ENCODE measurements at places on chromosomes 13 and 19. TPM values are rescaled to one million over a fixed set of nuclear protein-coding genes. Genes with fewer than 3 reads are reported as not detected.

DNA sequence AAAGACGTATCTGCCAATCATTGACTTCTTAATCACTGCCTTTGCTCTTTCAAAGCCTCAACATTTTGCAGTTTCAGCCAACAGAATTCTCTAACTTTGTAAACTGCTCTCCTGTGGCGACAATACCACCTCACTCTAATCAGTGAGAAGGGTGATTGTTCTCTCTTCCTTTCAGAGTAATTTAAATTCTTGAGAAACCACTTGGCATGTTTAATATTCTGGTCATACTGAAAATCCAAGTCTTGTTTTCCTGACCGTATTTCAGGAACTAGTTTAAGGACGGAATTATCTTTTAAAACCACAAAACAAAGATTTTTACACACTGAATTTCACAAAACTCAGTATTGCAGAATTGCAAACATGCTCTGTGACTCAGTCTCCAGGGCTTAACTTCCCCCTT, 5.2 kb upstream of the CDC16 start:
- no peaks in the 10 kb centered on the region for H3K27me3 ChIP-seq
- no peaks in the 10 kb centered on the region for H3K36me3 ChIP-seq
- H3K4me1 ChIP-seq = peaks cover 10% of the 10 kb centered on the region
- no peak overlapping the region for H3K27ac ChIP-seq
- DNase-seq = no peak

GRCh38 chr13:26051231-26051656, 572 bp downstream of the SHISA2 start:
- H3K27me3 ChIP-seq = peaks cover 77% of the 10 kb centered on the region
- DNase-seq = peak; percentile 42
- no peaks in the 10 kb centered on the region for H3K36me3 ChIP-seq
- H3K27ac ChIP-seq = no peak overlapping the region

- no peaks in the 10 kb centered on the region for H3K4me1 ChIP-seq
- no peaks in the 10 kb centered on the region for H3K36me3 ChIP-seq
- no peak overlapping the region for H3K4me3 ChIP-seq
- no peak for DNase-seq
These were observed 20.2 kb upstream of the CD70 start for GRCh38 chr19:6610934-6611852.

PLEKHF1 gene
- total RNA-seq = 27.4 TPM

- H3K27me3 ChIP-seq = peaks cover 17% of the 10 kb centered on the region
- H3K4me3 ChIP-seq = no peak overlapping the region
- peak; percentile 72 for DNase-seq
- H3K36me3 ChIP-seq = no peaks in the 10 kb centered on the region
- H3K4me1 ChIP-seq = no peaks in the 10 kb centered on the region
- H3K27ac ChIP-seq = no peak overlapping the region
These were observed 16.1 kb downstream of the LGALS16 start for GRCh38 chr19:39671739-39672363.

ZNF737 gene
- 11.0 TPM for total RNA-seq

C19orf85 gene
- not detected for total RNA-seq

DNA sequence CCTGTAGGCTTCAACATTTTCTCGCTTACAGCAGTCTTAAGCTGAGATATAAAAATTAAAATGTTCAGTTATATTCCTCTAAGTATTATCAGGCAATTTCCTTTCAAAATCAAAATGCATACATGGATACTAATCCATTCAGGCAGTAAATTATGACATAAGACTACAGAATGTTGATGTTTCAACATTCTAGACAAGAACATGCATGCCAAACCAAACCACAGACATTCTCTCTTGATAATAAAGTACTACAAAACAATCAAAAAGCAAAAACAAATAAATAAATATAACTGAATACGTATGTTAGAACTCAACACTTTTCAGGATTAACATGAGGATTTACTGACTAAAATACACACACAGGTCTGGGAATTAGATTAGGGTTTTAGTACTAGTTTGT, 7.7 kb downstream of the DIS3 start:
- peaks cover 93% of the 10 kb centered on the region for H3K36me3 ChIP-seq
- H3K27me3 ChIP-seq = no peaks in the 10 kb centered on the region
- no peak overlapping the region for H3K4me3 ChIP-seq
- H3K27ac ChIP-seq = no peak overlapping the region
- DNase-seq = no peak

- H3K36me3 ChIP-seq = no peaks in the 10 kb centered on the region
- no peak for DNase-seq
- no peaks in the 10 kb centered on the region for H3K27me3 ChIP-seq
These were observed 252.6 kb upstream of the TSHZ3 start for GRCh38 chr19:31601855-31602254.

DNA sequence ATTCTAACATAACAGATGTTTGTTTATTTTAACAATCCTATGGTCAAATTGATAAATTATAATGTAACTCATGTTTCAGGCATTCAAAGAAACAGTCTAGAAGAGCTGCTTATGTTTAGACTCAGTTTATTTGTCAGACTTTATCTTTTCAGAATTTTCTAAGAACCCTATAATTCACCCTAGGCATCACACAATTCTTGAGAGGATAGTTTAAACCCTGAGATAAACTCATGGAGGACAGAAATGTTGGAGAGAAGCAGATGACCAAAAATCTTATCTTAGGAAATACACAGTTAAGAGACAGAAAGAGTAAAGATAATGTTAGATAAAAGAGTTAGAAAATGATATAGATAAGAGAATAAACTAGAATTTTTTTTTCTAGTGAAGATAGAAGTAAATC, 1185.7 kb upstream of the SLC10A2 start:
- H3K27me3 ChIP-seq = no peaks in the 10 kb centered on the region
- H3K4me3 ChIP-seq = no peak overlapping the region
- no peaks in the 10 kb centered on the region for H3K36me3 ChIP-seq
- H3K4me1 ChIP-seq = no peaks in the 10 kb centered on the region
- H3K27ac ChIP-seq = no peak overlapping the region
- no peak for DNase-seq

DNA sequence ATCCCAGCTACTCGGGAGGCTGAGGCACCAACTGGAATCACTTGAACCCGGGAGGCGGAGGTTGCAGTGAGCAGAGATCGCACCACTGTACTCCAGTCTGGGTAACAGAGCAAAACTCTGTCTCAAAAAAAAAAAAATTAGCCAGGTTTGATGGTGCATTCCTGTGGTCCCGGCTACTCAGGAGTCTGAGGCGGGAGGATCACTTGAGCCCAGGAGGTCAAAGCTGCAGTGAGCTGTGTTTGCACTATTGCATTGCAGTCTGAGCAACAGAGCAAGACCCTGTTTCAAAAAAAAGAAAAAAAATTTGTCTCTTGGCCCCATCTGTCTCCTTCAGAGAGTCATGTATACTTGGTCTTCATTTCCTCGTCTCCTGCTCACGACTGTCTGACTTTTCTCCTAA, 1.6 kb downstream of the CCDC97 start:
- H3K4me1 ChIP-seq = peaks cover 30% of the 10 kb centered on the region
- no peak for DNase-seq

DNA sequence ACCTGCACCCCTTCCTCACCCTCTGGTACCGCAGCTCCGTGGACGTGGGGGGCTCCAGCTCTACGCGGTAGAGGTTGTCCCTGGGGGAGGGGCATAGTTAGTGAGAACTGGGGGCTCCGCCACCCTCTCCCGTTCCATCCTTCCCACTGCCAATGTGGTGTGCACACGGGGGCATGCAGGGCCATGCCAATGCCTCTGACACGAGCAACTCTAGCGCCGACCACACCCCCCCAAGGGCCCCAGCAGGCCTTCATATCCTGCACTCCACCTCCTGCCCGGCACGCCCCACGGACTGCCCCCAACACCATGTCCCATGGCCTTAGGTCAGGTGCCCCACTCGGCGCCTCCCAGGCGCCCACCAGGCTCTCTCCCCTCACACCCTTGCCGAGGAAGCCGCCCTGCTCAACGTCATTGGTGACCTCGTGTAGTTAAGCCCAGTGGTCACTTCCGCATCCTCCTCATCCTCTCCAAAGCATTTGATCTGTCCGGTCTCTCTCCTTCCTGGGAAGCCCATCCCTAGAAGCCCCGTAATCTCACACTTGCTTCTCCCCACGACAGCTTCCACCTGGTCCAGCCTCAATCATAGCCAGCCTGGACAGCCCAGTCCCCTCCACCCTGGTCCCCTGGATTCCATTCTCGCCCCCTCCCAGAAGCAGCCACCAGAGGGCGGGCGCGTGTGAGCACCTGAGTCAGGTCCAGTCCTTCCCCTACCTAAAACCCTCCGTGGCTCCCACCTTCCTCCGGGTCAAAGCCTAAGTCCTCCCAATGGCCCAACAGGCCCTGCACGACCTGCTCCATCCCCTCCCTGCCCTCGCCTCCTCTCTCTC, 2.1 kb downstream of the SEMA6B start:
- no peak for DNase-seq
- H3K36me3 ChIP-seq = peaks cover 47% of the 10 kb centered on the region

GRCh38 chr19:29499921-29500590, 25.7 kb upstream of the VSTM2B start:
- H3K27ac ChIP-seq = no peak overlapping the region
- H3K4me3 ChIP-seq = no peak overlapping the region
- DNase-seq = no peak
- no peaks in the 10 kb centered on the region for H3K36me3 ChIP-seq
- H3K4me1 ChIP-seq = no peaks in the 10 kb centered on the region

- peak within 1 kb of the TSS; percentile 66 for H3K4me3 ChIP-seq
- H3K27ac ChIP-seq = no peak within 1 kb of the TSS
- no peaks in the 10 kb centered on the region for H3K36me3 ChIP-seq
- peaks cover 25% of the 10 kb centered on the region for H3K4me1 ChIP-seq
These were observed at the start of gene C2CD4C for GRCh38 chr19:408902-409515. Gene C2CD4C, minus strand, starts transcription at chr19:409147. Its CDS starts 786 bp downstream, at chr19:408361.

CILP2 gene
- total RNA-seq = 0.17 TPM

GRCh38 chr19:58575183-58576041, 2.3 kb upstream of the MZF1 start:
- peaks cover 10% of the 10 kb centered on the region for H3K36me3 ChIP-seq
- DNase-seq = peak; percentile 97
- no peaks in the 10 kb centered on the region for H3K27me3 ChIP-seq
- peak overlapping the region; percentile 90 for H3K4me3 ChIP-seq
- H3K27ac ChIP-seq = peak overlapping the region; percentile 96

DNA sequence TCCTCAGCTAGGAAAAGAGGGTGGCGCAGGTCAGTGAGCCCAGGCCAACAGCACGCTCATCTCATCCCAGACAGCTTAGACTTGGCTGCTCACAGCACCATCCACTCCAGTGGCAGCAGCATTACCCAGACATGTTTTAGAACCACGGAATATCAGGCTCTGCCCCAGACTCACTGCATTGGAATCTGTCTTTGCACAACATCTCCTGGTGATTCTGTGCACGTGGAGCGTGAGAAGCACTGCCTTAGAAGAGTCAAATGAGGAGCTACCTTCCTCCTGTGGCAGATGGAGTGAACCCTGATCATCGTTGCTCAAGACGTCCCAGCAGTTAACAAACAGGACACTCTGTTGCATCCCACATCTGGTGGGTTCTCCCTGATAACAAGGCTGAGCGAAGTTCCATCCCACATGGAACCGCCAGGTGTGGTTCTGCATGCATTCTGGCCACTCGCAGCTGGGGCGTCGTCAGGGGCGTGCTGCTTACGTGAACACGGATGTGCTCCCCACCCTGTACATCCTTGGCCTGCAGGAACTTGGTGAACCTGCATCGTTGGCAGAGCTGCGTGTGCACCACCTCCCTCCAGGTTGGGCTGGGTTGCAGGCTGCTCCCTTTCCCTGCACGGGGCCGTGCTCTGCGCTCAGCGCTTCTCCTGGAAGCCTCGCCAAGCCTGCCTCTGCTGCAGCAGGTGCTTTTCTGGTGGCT, 25.2 kb upstream of the ATP11A start:
- H3K4me3 ChIP-seq = no peak overlapping the region
- DNase-seq = no peak
- no peaks in the 10 kb centered on the region for H3K36me3 ChIP-seq
- no peaks in the 10 kb centered on the region for H3K4me1 ChIP-seq

RUBCNL gene
- total RNA-seq = 3.6 TPM

All from esophagus muscularis mucosa (tissue), 4 donors.